ENCODE measurements at places on chromosomes 7 and 10. TPM values are rescaled to one million over a fixed set of nuclear protein-coding genes. Genes with fewer than 3 reads are reported as not detected.
A peak's percentile ranks its signal among the peaks of the same experiment; 100 is the strongest.

Gene CNNM2
- 9.0 TPM for total RNA-seq

DNA sequence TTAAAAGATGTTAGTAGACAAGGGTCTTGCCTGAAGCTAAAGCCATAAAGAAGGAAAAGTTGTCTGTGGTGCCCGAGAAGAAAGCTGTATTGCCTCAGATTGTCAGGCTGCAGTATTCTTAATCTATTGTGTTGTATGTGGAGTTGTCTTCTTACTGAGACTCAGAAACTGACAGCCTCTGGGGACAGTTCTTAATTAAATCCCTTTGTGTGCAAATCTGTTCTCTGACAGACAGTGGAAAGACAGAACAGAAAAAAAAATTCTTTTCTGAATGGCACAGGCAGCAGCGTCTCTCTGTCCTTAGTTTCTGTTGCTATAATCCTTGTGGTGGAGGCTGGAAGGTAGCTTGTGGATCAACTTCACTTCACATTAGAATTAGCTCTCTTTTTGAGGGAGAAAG is 16.8 kb downstream of the VWC2 start:
- no peak for DNase-seq

- peak; percentile 3 for DNase-seq
Measured at GRCh38 chr10:122981066-122981464, 864 bp downstream of the PSTK start.

GRCh38 chr10:62805231-62806099 is 945 bp downstream of the ADO start:
- peak; percentile 26 for DNase-seq

GRCh38 chr10:1923586-1923985 is 186.3 kb upstream of the ADARB2 start:
- DNase-seq = no peak

DNA sequence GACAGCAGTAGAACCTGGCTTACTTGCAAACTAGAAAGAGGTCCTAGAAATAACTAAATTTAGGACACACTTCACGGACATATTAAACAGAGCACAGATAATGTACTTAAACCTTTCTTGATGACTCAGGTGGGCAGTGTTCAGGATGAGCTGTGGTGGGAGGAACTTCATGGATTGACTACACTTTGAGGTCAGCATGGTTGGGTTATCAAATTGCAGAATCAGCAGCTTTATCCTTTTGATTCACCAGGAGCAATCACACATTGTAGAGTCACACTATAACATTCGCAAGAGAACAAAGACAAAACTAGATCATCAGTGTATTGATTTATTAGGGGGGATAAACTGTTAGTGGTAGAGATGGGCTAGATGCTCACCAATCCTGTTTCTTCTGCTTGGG is 38.6 kb upstream of the AGK start:
- peak; percentile 3 for DNase-seq

DNA sequence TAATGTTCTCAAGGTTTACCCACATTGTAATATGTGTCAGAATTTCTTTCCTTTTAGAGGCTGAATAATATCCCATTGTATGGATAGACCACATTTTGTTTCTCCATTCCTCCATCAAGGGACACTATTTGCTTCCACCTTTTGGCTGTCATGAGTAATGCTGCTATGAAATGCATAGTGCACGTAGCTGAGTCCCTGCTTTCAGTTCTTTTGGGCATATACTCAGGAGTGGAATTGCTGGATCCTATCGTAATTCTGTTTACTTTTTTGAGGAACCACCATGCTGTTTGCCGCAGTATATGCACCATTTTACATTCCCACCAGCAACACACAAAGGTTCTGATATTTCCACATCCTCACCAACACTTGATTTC is 60.0 kb downstream of the PRF1 start:
- DNase-seq = no peak

- DNase-seq = no peak
Measured at GRCh38 chr7:24705461-24705954, 51.8 kb downstream of the GSDME start.

- no peak for DNase-seq
Measured at GRCh38 chr10:78292250-78292981, 258.8 kb downstream of the RPS24 start.
